Left forelimb (tissue), 1 donor: ENCODE measurements at places on chromosomes 5 and 9.

DNA sequence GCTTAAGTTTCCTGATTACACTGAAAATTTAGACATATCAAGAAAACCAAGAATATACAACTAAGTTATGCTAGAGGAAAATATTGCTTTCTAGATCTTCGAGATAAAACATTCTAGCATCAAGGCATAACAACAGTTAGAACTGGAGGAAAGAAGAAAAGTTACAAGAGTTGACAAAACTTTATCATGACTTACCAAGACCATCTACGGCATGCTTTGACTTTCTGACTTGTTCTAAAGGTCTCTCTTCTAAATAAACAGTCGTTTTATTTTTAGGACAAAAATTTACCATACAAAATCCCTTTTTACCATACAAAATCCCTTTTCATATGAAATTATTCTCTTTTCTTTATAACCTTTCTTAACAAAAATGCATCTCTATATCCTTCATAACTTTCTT lies 1110.1 kb upstream of the CDH10 start:
- DNase-seq, result no peak

DNA sequence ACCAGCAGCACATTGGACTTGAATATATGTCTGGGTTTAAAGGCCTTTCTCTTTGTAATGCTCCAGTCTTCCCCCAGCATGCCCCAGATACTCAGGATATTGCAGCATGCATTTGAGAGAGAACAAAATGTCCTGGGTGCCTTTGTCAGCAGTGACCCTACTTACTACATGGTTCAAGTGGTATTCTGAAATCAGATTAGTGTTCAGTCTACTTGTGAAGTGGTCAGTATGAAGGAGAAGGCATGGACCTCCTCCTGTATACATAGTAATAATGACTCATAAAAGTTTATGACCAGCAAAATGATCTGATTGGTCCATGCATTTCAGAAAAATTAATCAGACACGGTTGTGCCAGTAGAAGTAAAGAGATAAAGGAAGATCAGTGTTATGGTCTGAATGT lies 25.4 kb downstream of the GPR21 start:
- no peak for DNase-seq

DNA sequence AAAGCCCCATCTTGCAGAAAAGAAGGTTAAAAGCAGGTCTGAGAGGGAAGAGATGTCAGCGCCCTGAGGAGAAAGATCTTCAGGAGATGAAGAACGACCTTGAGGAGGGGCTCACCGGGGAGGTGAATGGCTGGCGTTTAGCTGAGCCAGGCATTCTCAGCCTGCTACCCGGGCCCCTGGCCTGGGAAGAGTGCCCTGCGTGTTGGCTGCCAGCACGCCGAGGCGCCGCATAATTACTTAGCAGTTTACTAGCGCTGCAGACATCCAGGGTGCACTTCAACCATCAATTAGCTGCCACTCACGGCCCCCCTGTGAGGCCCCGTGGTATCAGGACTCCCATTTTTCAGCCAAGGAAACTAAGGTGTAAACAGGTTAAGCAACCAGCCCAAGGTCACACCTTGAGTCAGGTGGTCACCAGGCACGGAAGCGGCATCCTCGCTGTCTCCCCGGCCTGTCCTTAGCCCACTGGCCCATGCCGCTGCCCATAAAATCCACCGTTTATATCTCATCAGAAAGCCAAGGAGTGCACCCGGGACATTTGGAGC lies 551.9 kb downstream of the BNC2 start:
- peak; percentile 49 for DNase-seq

DNA sequence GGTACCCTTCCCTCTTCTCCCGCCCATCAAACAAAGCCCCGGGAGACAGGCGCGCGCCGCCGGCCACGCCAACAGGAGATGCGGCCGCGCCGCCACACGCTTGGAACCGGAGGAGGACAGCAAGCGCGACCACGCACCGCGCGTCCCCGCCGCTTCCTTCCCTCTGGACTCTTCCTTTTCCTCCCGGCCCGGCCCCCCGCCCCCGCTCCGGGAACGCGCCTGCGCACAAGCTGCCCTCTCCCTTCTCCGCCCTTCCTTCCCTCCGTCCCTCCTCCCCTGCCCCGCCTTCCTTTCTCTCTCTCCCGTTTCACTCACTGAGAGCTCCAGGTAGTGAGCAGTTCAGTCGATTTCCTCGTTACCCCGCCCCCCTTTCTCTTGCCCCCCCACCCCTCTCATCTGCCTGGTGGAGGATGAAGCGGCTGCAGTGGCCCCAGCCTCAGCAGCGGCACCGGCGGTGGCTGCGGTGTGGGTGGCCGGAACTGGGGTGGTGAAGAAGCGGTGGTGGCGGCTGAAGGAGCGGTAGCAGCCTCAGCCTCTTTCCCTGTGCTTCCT lies at the start of gene RASA1:
TSS of gene RASA1 (plus strand) at position 310 of the 552 bp plus-strand sequence. CDS start 569 bp downstream, outside the sequence.
- DNase-seq, result peak; percentile 99

DNA sequence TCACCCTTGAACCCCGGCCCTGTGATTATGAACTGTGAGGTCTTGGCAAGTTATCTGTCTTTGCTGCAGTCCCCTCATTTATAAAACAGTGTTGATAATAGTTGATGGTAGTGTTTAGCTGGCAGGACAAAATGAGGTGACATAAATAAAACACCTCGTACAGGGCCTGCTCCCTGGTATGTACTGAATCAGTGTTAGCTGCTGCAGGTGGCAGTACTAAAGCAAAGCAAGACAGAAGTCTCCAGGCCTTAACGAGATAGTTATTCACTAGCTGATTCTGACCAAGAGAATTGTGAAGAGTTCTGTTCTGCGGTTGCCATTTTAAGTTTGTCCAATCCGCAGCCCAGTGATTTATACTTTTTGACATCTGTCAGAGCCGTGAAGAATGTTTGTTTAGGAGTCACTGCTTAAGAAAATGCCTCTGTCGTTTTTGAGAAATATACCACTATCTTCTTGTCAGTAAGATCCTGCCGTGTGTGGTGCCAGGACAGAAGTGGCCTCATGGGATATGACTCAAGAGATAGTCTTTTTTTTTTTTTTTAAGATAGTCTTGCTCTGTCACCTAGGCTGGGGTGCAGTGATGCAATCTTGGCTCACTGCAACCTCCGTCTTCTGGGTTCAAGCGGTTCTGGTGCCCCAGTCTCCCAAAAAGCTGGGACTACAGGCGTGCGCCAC lies 75.9 kb downstream of the KDM4C start:
- no peak for DNase-seq

DNA sequence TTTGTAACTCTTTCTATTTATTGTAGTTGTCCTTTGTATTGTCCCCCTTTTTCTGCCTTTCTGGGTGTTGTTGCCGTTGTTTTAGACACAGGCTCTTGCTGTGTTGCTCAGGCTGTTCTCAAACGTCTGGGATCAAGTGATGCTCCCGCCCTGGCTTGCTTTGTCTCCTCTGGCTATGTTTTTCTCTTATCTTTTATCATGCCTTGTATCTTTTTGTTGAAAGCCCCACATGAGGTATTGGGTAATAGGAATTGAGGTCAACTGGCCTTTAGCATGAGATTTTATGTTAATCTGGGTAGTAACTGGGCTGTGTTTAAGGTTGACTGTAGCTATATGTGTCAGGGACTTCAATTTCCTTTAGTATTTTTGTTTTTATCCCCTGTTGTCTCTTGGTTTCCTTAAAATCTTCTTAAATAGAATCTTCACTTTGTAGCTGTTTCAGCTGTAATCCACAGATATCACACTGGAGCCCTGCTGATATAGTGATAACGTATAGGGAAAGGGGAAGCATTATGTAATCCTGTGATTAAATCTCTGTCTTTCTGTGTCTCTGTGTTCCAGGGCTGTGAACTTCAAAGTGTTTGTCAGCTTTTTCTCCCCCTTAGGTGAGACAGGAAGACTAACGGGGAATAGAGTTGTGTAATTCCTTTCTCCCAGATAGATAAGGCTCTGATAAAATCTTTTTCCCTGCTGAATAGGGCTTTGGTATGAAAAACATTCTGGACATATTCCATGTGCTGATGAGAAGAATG lies 25.9 kb upstream of the CACNA1B start:
- no peak for DNase-seq

GRCh38 chr9:128203024-128203706 lies at the start of gene DNM1:
TSS of gene DNM1 (plus strand) at chr9:128203379. CDS start at chr9:128203471, 92 bp downstream.
- no peak for DNase-seq

DNA sequence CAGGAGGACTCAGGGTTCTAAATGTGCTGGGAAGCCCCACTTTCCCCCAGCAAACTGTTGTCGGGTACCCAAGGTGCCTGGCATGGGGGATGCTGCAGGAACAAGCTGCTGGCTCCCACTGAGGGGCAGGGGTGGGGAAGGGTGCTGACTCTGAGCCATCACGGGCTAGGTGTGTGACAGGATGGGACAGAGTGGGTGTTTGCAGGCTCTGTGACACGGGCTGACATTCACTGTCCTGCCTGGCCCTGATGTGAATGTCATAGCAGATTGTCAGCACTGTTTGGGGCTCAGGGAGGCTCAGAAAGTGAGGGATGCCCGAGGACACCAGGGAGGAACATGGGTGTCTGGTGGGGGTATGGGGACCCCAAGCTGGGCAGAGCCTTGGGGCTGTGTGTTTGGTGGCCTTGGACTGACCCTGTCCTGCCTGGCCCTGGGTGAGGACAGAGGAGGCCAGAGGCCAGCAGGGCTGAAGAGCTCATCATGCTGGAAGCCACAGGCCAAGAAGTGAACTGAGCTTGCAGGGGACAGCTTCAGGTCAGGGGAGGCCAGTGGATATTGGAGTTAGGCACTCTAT lies 20.6 kb downstream of the WNK2 start:
- DNase-seq, result no peak

GRCh38 chr5:60514152-60514551 lies 185.8 kb downstream of the DEPDC1B start:
- DNase-seq, result no peak

DNA sequence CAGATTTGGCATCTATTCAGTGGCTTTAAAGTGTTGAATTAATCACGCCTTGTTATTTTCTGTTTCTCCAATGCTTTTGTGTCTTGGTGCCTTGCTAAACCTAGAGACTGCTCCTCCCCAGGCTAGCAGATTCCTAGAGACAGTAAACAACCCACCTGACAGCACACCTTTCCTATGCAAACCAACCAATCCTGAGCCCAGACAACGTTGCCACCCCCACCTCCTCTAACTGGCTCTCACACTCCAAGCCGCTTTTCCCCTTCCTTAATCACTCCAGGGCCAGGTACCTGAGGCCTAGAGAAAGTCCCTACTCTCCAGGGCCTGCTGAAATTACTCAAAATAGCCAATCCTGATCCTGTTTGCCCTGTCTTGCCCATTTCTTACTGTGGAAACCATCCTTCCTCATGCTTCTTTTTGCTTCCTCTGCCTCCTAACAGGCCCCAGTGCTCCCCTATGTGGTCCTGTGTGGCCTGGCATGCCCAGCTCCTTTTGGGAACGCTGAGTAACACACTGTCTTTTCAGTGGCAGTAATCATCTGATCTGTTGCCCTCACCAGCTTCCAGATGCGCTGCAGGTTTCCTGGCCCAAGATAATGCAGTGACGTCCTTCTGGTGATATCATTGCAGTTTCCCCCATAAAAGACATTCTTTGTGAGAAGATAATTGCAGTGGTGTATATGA lies 53.4 kb downstream of the GAS1 start:
- DNase-seq, result no peak

- no peak for DNase-seq
These were observed 555.3 kb upstream of the ZNF462 start for GRCh38 chr9:106307670-106308069.

- no peak for DNase-seq
These were observed 6.5 kb upstream of the HAND1 start for GRCh38 chr5:154484393-154485095.

DNA sequence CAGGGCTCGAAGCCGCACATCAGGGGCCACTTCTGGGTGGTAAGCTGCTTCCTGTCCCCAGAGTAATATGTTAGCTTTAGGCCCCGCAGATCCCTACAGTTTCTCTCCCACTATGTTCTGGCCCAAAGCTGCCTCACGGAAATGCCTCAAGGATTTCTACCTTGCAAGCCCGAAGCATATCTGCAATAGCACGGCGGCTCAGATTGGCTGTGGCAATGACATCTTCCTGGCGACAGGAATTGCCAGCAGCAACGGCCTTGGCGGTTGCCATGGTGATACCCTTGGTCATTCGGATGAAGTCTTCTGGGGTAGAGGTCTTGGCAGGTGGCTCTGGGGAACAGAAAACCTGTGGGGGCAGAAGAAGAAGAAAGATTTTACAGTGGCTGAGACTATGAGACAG lies 10.3 kb upstream of the TPM2 start:
- DNase-seq, result no peak

DNA sequence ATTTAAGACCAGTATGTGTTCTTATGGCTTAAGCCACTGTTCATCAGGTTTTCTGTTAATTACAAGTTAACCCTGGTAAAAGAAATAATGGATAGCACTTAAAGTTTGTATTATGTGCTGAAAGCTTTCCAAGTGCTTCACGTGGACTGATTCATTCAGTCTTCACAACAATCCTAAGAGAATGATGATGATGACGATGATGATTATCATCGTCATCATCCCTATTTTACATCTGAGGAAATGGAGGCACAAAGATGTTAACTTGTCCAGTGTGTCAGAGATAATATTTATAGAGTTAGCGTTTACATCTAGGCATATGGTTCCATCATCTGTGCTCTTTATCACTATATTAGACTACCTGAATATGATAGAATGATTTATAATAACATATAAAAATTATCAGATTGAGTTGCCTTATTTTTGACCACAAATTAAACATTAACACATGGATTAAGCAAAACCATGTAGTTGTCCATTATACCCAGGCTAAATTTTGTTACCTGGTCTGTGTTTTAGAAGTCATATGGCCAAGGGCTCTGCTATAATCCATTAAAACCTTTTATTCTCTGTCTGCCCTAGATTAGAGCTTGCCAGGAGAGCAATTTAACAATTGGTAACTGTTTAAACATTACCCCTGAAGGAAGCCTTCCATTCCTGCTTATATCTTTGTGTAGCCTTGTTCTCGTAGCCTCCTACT lies 102.3 kb upstream of the MAP3K1 start:
- no peak for DNase-seq

DNA sequence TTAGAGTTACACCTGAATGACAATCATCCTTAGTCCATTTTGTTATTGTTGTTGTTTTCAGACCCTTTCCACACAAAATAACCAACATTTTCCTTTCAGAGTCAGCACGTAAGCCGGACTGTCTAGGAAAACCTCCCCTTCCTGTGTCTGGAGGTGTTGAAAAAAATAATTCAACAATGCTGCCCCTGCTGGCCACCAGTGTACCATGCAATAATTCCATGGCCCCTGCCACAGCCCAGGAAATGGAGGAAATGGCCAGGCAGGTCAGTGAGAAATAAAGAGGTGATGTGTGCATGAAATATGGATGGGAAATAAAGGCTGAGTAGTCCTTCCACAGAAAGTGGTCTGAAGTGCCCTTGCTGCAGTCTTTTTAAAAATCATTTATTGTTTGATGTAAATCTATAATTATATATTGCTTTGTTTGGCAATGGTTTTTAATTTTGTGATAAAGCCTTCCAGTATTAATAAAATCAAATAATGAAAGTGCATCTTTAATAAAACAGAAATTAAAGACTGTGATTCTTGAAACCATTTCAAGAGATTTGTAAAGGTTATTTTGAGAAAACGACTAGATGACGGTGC lies 152.8 kb upstream of the PAPPA start:
- no peak for DNase-seq
